ENCODE measurements at places on chromosomes 3 and 15.

DNA sequence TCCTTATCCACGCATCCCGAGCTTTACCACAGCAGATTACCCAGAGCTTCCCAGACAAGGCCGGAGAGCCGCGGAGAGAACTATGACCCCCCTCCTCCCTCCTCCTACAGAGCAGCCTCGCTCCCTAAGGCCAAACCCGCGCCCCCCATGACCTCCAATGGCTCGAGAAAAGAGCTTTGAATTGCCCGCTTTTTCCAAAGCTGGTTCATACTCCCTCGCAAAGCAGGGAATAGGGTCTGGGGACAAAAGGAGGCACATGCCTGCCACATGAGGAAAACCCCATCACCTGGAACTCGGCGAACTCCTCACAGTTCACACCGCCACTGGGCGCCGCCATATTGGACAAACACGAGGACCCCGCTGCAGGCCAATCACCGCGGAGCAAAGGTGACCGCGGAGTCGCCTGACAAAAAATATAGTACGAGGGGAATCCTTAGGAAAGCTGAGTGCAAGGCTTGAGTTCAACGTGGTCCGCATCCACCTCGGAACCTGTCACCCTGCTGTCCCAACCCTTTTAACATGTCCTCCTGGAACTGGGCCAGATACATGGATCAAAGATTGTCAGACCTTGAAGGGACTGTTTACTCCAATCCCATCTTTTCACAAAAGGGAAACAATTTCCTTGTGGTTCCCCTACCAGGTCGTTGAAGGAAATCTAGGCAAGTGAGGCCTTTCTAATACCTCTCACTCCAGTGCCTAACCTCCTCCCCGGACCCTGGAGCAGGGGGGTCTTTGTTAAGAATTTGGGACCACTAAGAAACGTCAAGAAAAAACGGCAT is at the start of gene MIX23:
MIX23 (minus strand) TSS at position 344 of the 779 bp plus-strand sequence; CDS start at position 337, 7 bp downstream.
- DNase-seq = peak; percentile 90

GRCh38 chr3:142628801-142629200 is 32.6 kb downstream of the PLS1 start:
- DNase-seq = no peak

GRCh38 chr3:47294392-47294791 is 11.6 kb downstream of the KLHL18 start:
- no peak for DNase-seq

DNA sequence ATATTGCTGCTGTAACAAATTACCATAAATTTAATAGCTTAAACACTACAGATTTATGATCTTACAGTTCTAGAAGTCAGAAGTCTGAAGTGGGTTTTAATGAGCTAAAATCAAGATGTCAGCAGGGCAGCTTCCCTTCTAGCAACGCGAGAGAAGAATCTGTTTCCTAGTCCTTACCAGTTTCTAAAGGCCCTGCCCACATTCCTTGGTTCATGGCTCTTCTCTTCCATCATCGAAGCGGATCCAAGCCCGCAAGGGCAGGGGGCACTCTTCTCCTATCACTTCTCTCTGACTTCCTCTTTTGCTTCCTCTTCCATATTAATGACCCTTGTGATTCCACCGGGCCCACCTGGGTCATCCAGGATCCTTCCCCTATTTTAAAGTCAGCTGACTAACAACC is 16.1 kb downstream of the MINDY4B start:
- no peak for DNase-seq

- peak; percentile 48 for DNase-seq
These were observed 68.7 kb downstream of the SRGAP3 start for GRCh38 chr3:9180764-9181117.

DNA sequence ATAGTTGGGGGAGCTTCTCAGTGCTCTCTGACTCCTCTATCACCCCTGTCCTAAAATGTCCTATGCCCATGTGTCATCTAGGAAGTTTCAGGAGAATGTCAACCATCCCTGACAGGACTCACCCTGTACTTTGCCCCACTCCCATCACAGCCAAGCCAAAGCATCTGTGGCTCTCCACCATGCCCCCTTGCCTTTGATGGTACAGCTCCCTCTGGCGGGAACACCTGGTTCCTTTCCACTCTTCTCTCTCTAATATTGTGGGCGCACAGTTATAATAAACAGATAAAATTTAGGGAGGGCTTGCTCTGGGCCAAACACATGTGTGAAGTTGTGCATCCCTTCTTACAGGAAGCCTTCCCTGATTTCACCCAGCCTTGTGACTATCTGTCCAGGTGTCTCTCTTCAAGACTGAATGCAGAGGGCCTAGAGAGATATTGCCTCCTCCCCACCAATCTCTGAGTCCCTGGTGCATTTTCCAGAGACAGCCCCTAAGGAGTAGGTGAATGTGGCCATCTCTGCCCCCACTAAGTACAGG is 62.8 kb downstream of the ISG20 start:
- DNase-seq = no peak

- no peak for DNase-seq
These were observed 51.0 kb downstream of the NKIRAS1 start for GRCh38 chr3:23865595-23866396.

DNA sequence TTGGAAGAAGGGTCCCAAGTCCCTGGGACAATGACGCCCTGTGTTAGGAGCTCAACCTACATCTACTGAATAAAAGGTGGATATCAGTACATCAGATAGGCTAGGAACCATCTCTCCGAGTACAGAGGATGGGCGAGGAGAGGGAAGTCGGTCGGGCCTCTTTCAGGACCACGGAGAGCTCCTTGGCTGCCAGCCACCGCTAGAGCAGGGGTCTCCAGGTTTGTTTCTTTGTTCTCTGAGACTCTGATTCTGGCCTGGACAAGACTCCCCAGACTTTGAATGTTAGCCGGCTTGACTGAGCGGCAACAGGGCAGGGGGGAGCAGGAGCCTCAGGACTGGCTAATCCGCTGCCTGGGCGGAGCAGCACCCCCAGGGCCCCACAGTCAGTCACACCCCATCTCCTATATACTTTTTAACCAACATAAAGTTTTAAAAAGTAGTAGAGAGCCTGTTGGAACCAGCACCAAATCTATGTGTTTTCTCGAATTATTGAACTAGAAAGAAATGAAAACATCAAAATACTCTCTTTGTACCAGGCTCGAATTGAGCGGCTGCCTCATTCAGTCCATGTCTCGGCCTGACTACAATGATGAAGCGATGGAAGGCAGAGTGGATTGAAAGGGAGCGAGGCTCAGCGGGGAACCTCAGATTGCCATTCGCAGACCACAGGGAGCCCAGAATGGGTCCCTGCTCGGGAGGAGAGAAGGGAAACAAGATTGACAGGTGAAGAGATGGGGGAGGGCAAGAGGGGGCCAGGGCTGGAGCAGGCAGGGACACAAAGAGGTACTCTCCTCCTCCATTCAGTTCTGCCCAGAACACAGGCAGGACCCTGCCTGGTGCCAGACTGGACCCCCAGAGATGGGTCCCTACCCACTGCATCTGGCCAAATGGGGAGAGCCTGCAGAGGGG is 131.6 kb downstream of the TPRA1 start:
- peak; percentile 21 for DNase-seq

DNA sequence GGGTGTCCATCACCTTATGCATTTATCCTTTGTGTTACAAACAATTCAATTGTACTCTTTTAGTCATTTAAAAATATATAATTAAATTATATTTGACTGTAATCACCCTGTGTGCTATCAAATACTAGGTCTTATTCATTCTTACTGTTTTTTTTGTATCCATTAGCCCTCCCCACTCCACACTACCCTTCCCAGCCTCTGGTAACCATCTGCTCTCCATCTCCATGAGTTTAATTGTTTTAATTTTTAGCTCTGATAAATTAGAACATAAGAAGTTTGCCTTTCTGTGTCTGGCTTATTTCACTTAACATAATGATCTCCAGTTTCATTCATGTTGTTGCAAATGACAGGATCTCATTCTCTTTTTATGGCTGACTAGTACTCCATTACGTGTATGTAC is 16.8 kb downstream of the C3orf20 start:
- DNase-seq = no peak

DNA sequence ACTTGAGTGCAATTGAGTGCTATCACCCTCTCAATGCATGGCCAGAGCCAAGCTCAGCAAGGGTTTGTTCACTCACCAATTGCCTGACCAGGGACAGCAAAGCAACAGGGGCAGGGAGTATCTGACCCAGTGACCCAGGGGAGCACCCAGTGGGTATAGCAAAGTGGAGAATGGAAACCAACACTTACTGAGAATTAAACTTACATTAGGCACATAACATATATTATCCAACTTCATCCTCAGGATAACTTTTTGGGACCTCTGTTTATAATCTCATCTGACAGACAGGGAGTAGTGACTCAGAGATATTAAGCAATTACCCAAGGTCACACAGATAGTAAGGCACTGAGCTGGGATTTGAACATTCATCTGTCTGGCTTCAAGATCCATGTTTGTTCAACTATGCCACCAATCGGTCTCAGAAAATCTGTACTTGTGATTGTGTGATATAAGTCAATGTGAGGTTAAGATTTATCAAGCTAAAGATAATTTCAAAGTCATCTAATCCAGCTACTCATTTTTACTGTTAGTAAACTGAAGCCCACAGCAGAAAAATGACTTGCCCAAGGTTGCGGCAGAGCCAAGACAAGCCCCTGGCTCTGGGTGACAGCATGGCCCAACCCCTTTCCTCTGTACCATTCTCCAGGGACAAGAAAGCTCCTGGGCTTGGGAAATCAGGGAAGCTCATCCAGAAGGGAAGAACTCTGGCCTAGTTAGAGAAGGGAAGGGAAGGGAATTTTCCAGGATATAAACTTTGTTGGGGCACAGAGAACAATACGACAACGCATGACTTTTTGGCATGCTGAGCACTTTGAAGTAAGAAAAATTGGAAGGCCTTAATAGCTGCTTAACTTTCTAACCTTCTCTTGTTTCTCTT is 138.0 kb upstream of the SMAD3 start:
- DNase-seq = no peak

- no peak for DNase-seq
These were observed 74.3 kb downstream of the DCUN1D1 start for GRCh38 chr3:182906036-182906435.

- no peak for DNase-seq
These were observed 45.9 kb downstream of the IL5RA start for GRCh38 chr3:3064297-3064696.

- DNase-seq = no peak
These were observed 171.1 kb downstream of the RAB11A start for GRCh38 chr15:66040211-66040892.

- DNase-seq = no peak
These were observed 13.2 kb upstream of the PRSS50 start for GRCh38 chr3:46730819-46731218.

GRCh38 chr15:48062148-48062872 is 58.5 kb upstream of the SLC24A5 start:
- no peak for DNase-seq

GRCh38 chr3:1677576-1678156 is 421.0 kb upstream of the CNTN4 start:
- DNase-seq = no peak

DNA sequence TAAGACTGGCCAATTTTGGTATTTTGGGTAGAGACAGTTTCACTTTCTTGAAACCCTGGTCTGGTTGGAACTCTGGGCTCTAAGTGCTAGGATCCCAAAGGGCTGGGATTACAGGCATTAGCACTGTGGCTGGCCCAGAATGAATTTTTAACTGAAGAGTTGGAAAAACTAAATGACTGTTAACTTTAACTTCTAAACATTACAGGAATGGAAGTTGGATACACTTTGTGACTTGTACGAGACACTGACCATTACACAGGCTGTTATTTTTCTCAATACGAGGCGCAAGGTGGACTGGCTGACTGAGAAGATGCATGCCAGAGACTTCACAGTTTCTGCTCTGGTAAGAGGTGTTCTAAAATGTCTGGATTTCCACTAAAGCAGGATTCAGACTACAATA is 3.5 kb downstream of the EIF4A2 start:
- no peak for DNase-seq

DNA sequence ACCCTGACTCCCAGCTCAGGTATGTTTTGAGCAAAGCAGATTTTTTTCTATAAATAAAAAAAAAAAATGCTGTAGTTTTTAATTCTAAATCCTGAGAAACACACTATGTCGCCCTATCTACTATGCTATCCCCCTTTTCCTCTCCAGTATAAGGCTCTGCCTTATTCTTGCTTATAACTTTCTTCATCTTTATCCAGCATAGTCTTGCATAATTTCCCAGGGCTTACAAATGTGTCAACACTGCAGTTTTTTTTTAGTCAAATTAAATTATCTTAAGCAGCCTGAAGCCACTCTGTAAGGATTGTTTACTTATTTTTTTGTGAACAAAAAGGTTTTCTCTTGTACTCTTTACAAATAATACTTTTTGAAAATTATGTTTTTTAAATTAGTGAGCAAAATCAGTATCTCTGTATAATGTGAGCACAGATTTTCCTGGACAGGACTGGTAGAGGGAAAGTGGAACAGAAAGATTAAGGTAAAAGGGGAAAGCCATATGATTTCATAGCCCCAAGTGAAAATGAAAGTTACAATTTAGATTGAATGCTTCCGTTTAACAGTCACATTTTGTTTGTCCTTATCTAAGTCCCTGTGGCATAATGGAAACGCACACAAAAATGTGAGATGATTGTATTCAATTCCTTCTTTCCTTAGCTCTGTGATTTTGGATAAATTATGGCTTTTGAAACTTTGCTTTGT is 5.6 kb upstream of the PYDC2 start:
- DNase-seq = no peak

- DNase-seq = no peak
These were observed 72.8 kb downstream of the PPM1L start for GRCh38 chr3:160828880-160829279.

DNA sequence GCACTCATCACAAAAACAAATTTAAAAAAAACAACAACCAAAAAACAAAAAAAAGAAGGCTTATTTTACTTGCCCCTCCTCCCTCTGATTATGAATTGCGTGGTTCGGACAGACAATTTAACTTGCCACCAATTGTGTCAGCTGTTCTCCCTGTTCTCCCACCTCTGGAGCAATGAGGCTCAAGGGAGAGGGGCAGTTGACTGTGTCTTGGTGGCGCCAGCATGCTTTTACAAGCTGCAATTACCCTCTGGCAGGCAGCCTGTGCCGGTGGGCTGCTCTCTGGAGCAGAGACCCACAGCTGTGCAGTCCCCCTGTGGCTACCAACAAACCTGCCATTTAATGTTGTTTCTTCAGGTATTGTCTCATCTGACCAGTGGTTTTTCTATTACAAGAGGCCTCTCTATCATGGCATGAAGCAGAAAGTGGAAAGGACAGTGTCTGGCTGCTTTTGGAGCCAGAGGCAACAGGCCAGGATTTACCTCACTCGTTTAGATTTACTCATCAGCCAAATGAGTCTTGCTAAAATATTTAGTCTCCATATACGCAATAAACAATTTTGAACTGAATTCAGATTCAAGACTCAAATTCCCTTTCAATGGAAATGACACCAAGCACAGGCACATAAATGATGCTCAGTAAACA is 192.0 kb upstream of the TPRG1 start:
- DNase-seq = no peak

GRCh38 chr3:194606941-194607340 is 26.3 kb downstream of the TMEM44 start:
- no peak for DNase-seq

- DNase-seq = no peak
These were observed 48.7 kb downstream of the BFSP2 start for GRCh38 chr3:133448478-133449122.

DNA sequence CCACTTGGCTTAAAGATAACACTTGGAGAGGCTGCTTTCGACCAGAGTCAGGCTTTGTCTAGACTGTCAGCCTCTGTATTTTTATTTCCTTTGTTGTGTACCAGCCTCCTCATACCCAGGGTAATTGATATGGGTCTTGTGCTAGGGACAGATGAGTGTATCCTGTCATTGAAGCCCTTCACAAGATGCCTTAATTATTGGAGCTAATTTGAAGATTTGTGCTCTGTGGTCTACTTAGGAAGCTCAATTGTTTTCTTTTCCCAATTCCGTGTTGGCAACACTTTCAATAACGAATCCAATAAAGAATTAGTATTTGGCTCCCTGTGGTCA is 60.5 kb upstream of the DPH6 start:
- no peak for DNase-seq

- no peak for DNase-seq
These were observed 450.7 kb downstream of the NSUN3 start for GRCh38 chr3:94513600-94513999.

All from Kasumi-1 (cell line).